Right ventricle myocardium superior (tissue), 1 donor: ENCODE measurements at places on chromosomes 1 and 21. TPM values are rescaled to one million over a fixed set of nuclear protein-coding genes. Genes with fewer than 3 reads are reported as not detected.

DNA sequence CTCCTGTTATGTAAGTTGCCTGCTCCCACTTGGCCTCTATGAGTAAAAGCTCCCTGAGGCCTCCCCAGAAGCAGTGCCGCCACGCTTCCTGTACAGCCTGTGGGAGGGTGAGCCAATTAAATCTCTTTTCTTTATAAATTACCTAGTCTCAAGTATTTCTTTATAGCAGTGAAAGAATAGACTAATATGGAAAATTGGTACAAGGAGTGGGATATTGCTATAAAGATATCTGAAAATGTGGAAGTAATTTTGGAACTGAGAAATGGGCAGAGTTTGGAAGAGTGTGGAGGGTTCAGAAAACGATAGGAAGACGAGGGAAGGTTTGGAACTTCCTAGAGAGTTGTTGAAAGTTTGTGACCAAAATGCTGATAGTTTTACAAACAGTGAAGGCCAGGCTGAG, 572.3 kb downstream of the MATN1 start:
- DNase-seq, result no peak

GRCh38 chr21:33976082-33977016, 60.7 kb upstream of the ATP5PO start:
- no peak for DNase-seq

Gene GBP6
- total RNA-seq, result 0.13 TPM

DNA sequence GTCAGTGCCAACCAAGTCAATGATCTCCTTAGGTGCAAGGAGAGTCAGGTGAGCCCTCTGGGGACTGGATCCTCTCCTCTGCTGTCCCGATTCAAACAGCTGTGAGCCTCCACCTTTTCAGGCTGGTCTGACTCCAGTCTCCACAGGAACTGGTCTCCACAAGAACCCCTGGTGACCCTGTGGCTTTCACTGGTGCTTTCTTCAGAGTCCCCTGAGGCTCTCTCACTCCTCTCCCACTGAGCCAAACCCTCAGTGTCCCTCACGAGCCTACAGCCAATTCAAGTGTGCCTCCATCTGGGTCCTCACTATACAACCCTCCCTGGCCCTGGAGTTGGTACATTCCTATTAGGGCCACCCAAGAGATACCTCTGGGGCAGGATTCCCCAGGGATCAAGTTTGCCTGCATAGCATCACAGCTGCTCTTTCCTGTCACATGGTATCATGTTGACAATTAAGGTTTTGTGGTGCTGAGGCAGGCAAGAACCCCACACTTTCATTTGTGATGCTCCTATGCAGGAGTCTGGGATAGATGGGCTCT, 5.2 kb upstream of the NGF start:
- DNase-seq, result no peak

Gene DMRTA2
- not detected for total RNA-seq

DNA sequence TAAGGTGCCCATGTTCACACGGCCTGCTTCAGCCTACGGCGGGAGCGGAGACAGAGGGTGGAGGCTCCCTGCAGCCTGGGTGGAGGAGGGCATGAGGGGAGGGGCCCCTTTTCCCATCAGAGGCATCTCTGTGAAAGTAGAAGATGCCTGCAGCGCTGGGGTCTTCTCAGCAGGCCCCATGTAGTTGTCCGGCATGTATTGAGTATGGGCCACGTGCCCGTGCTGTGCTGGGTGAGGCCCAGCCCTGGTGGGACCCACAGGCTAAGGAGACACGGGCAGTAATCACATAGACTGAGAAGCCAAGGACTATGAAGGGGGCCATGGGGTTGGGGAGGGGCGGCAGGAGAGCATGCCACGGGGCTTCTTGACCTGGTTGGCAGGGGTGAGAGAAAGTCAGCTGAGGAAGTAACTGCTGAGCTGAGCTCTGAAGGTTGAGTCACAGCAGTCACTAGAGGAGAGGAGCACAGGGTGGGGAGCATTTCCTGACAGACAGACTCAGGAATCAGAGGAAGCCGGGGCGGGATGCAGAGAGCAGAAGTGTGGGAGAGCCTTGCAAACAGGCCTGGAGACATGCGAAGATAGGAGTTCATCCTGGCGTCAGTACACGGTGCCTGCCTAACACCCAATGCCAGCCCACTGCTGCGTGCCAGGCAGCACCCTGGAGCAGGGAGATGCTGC, 21.6 kb downstream of the PSEN2 start:
- no peak for DNase-seq
